ENCODE measurements at places on chromosomes 3 and 15.
A peak's percentile ranks its signal among the peaks of the same experiment; 100 is the strongest.

- DNase-seq = peak; percentile 44
Observed at GRCh38 chr3:112128843-112129727, 4.0 kb downstream of the GCSAM start.

- DNase-seq = no peak
Observed at GRCh38 chr3:53056442-53056841, 10.6 kb upstream of the SFMBT1 start.

DNA sequence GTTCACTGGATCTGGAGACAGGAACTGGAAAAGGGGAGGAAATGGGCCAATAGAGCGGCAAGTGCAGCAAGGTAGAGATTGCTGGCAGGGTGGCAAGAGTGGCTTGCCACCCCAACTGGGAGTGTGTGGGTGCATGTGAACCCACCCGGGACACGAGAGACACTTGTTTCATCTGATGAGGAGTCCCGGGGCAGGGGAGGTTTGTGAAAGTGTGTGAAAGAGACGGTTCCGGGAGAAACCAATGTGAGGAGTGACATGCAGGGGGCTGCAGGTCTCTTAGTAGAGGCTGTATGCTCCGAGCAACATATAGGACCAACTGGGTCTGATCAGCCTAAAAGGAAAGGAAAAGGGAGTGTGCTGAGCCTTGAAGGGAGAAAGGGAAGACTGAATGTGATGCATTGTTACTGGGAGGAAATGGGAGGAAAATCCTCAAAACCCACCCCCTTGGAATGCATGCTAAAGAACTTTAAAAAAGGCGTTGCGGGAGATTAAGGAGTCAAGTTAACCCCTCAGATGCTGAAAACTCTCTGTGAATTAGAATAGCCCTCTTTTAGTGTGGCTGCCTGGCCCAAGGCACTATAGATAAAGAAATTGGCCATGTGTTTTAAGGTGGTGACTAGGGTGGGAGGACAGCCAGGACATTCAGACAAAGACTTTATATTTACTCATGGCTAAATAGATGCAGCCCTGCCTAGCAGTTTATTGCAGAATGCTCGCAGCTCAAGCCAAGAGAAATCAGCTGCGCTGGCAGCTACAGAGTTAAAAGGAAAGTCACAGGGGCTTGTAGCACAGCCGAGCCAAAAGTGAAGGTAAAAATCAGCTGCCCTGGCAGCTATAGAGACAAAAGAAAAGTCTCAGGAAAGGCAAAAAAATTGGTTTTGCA lies 9.1 kb upstream of the SLC9C1 start:
- no peak for DNase-seq

GRCh38 chr3:17607905-17608304 lies 134.5 kb downstream of the TBC1D5 start:
- no peak for DNase-seq

DNA sequence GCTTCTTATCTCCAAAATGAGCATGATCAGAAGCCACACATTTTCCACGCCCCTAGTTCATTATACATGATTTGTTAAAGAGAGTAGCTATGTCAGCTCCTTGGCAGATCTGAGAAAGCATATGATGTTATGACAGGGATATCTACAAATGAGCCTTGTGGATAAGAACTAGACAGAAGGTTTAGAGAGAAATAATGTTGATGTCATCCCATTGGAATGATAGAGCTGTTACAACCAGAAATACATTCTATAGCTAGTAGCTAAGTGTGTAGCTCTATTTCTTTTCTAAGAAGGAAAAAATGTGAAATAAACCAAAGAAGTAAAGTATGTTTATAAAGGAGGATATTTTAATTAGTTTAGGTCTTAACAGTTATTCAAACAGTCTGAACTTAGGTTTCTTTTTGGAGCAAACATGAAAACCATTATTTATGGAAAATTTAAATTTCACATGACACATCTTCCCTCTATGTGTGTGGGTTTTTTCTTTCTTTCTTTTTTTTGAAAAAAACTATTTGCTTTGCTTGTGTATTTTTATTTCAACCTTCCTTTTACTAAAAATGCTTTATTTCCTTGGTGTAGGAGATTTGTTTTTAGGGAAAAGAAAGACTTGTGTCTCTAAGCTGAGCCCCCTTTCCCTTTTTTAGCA lies 167.7 kb downstream of the GHSR start:
- DNase-seq = no peak

DNA sequence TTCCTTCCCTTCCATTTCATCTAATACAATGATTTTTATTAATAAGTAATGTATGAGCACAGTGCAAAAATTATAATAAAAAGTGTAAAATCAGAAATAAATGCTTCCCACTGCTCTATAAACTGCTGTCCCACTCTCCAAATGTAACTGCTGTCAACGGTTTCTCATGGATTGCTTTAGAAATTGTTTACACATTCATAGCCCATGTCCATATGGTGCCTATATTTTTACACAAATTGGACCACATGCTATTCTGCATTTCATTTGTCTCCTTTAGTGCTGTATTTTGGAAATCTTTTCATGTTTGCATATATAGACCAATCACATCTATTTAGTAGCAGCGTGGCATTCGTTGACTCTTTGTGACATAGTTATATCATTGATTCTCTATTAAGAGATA lies 164.7 kb upstream of the SLCO3A1 start:
- DNase-seq = no peak

- peak; percentile 48 for DNase-seq
Observed at GRCh38 chr15:66476535-66476934, 21.0 kb downstream of the SNAPC5 start.

GRCh38 chr15:71111181-71111565 lies 4.1 kb upstream of the THSD4 start:
- DNase-seq = no peak

DNA sequence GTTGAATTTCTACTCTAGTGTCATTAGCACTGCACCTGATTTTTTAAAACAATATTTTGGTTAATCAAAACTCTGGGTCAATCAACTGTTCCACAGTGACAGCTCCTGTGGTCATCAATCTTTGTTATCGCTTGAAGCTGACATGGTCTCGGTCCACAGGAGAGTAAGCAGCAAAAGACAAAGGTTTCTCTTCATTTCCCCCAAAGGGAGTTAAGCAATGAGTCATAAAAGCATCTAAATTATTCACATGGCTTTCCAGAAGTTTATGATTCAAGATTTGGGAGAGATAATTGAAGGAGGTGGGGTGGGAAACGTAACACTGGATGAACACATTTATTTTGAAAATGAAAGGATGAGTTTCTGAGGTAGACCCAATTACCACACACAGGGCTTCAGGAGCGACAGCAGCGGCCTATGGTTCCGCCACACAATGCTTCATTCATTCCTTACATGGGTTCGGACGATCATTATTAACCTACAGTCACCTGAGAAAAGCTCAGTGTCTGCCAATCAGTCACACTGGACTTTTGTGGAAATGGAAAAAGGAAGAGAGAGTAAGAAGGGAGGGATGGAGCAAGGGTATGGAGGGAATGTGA lies 505.1 kb downstream of the FHIT start:
- DNase-seq = no peak

DNA sequence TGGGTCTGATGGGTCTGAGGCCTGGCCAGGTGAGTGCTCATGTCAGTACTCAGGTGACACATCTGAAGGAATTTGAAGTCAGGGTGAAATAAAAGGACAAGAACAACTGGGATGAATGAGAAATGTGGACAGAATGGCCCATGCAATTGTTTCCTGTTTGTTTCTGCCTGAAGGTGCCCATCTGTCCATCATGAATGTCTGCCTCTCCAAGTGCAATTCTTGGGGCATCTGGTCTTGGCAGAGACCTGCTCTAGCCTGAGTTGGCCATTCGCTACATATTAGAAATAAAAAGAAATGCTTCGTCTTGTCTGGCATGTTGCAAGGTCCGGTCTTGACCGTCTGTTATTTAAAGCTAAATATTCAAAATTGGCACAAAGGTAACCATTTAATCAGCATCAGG lies 142.0 kb upstream of the AGBL1 start:
- DNase-seq = no peak

DNA sequence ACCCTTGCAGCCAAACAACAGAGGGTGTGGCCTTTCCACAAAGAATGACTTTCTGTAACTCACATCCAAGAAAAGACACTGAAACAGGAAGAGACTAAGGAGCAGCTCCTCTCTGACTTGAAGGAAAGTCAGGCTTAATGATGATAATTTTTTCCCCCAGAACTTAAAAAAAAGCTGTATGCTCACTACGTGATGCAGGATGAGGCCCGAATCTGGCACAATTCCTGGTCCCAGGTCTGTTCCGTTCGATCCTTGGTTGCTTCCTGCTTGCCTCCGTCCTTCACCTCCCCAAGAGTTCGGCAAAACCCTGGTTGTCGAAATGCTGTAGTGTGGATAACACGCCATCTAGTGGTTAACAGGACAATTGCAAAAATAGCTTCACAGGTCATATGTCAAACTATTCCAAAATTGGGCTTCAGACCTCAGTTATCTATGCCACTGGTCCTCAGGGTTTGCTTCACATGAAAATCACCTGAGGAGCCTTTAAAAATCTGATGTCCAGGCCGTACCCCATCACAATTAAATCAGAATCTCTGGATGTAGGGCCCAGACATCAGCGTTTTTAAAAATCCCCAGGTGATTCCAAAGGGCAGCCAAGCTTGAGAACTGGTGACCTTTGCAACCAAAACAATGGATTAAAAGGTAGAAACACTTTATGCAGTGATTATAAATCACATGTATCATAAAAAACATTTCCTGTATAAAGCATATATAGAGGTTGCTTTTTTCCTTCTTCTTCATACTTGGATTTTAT lies 28.1 kb upstream of the SYNM start:
- DNase-seq = peak; percentile 46

DNA sequence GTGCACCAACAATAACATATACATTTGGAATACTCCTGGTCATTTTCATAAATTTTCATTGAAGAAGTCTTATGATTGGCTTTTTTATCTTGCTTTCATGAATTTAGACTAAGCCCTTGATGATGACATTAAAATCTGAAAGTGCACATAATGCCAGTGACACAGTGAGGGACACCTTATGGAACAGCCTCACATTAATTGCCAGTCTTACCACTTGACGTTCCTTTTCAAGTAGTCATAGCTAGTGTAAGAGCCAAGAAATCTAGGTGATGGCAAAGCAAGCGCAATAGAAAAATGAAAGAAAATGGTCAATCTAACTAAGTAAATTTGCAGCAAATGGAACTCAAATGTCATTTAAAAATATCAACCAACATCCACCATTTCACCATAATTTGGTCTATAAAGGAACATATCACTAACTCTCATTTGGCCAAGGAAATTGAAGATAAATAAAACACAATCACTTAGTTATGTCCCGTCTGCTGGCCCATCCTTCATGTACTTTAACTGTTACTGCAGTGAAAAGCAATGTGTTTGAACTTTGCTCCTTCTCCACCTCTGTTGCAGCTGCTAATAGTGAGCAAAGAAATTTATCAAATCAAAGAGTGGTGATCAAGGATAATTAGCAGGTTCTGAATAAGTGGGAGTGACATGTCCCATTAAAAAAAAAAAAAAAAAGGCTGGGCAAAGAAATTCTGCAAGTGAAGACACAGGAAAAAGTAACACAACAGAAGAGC lies 110.0 kb downstream of the TJP1 start:
- no peak for DNase-seq

DNA sequence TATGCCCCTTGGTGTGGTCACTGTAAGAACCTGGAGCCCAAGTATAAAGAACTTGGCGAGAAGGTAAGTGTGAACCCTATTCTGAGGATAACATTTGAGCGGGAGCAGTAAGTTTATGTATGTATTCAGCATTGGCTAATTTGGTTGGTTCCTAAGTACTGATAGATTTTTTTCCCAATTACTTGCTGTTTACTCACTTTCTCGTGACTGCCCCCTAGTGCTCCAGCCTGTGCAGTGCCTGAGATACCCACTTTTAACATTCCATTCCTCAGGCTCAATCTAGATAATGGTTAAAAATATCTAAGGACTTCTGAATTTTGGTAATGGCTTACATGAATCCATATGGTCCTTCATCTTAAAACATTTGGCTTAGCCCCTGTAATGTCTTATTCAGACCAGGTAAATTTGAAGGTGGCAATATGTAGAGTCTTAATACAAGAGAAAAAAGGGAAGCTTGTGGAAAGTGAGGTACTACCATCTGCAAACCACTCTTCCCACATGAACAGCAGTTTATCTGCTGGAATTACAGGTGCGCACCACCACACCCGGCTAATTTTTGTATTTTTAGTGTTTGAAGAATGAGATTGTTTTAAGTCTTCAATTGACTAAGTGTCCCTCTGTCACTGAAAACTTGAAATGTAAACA lies 7.1 kb downstream of the ELL3 start:
- peak; percentile 68 for DNase-seq

- DNase-seq = peak; percentile 78
Observed at GRCh38 chr3:39177708-39178332, 14.6 kb downstream of the XIRP1 start.
